Right forelimb (tissue), 1 donor: ENCODE measurements at places on chromosomes 13 and 19.

- no peak for DNase-seq
These were observed 2.6 kb downstream of the ADAT3 start for GRCh38 chr19:1907563-1908363.

DNA sequence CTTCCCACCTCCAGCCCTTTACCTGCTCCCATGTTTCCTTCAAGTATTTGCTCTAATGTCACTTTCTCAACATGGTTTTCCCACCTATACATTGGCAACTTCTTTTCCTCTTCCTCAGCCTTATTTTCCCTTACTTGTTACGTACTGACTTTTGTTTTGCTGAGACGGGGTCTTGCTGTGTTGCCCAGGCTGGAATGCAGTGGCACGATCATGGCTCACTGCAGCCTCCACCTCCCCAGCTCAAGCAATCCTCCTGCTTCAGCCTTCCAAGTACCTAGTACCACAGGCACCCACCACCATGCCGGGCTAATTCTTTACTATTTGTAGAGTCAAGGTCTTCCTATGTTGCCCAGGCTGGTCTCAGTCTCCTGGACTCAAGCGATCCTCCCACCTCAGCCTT is 5.0 kb downstream of the PRODH2 start:
- DNase-seq, result no peak

- DNase-seq, result peak; percentile 95
These were observed at the start of gene ZNF100 for GRCh38 chr19:21767065-21767800. Gene ZNF100, minus strand, starts transcription at chr19:21767579. Its CDS starts 150 bp downstream, at chr19:21767429.

DNA sequence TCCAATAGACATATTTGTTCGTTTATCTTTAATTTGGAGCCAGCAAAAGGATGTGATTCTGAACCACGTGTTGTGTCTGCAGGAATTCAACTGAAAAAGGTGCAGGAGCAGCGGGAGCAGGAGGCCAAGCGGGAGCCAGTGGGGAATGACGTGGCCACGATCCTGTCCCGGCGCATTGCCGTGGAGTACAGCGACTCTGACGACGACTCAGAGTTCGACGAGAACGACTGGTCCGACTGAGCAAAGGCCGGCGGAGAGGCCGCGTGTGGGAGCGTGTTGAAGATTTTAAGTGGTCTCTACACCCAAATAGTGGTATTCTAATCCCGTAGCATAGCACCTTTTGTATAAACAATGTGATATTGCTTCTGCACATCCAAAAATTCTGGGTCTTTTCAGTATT is 75.0 kb downstream of the GPR12 start:
- no peak for DNase-seq

- DNase-seq, result no peak
These were observed 2.2 kb upstream of the FCHO1 start for GRCh38 chr19:17748884-17749638.

DNA sequence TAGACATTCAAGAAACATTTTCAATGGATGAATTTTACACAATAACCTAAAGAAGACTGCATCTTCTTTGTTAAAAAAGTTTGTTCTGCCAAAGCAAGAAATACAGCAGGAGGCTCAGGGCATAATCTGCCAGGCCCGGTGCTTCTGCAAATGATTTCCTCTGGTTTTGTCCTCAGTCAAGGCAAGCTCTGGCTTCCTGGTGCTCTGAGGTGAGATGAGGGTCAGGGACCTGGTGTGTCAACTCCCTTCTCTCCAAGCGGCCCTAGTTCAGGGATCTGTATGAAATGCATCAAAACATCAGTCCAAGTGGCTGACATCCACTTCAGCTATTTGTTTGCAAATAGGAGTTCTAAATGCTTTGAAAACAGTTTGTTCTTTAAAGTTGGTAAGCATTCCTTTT is 31.6 kb downstream of the LACC1 start:
- no peak for DNase-seq

- no peak for DNase-seq
These were observed 410.9 kb upstream of the SPRY2 start for GRCh38 chr13:80751854-80752253.

DNA sequence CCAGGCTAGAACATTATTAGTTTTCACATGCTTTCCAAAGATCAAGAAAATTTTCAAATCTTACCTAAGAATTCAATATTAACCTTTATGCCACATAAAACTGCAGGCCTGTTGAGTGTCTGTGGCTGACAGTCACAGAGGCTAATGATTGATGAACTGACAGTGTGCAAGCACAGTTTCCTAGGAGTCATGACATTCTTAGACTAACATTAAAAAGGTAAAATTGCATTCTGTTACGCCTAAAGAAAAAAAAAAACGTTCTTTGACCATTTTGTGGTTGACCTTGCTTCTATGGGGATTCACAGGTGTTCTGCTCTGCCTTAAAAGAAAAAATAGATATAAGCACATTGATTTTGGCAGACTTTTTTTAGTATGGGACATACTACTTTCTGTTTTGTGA is 1776.2 kb downstream of the PCDH9 start:
- no peak for DNase-seq

GRCh38 chr13:40340368-40341095 is 325.9 kb downstream of the FOXO1 start:
- DNase-seq, result no peak

GRCh38 chr19:57406516-57407123 is 4.3 kb upstream of the ZNF17 start:
- peak; percentile 63 for DNase-seq

DNA sequence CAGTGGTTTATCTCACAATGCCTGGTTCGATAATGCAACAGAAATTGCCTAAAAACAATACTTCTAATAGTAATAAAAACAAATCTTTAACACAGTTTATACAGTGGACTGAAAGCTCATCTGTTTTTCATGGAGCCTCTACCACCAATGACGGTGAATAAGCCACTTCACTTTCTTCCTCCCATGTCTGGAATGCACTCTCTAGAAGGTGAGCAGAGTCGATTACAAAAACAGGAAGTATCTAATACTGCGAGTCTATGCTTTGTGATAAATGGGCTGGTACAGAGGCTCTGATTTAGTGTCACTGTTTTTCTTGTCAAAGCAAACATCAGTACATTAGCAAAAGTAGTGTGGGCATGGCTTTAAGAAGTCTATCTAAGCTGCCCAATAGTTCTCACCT is 1348.6 kb upstream of the SLC10A2 start:
- no peak for DNase-seq

DNA sequence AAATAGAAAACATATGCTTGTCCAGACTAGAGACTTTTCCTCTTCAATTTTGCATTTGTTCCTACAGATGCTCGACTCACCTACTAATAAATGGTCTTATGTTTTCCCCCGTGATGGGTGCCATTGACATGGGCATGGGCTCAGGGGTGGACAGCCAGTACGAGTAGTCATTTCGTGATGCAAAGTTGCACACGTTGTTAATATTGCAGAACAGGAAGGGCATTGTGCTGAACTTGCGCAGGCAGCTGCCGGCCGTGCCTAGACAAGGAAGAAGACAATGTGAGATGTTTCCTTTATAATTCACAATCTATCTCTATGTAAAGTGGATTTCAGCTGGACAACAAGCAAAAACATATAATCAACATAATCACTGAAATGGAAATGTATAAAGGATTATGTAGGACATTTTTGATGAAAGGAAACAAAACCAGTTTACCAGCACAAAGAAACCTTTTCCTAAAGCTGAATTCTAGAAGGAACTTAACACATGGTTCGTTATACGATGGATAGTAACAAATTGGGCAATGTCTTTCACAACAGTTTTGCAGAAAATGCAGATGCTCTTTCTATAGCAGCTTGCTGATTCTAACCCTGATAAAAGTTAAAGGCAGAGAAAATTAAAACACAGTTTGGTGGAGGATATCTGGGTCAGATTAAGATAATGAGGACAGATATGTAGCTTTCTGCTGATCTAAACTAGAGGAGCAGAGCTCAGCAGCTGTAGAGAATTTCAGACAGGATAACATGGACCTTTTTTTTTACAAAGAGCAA is 145.7 kb downstream of the COL4A1 start:
- no peak for DNase-seq

GRCh38 chr19:56562766-56563165 is 4.5 kb upstream of the ZNF470 start:
- DNase-seq, result no peak

DNA sequence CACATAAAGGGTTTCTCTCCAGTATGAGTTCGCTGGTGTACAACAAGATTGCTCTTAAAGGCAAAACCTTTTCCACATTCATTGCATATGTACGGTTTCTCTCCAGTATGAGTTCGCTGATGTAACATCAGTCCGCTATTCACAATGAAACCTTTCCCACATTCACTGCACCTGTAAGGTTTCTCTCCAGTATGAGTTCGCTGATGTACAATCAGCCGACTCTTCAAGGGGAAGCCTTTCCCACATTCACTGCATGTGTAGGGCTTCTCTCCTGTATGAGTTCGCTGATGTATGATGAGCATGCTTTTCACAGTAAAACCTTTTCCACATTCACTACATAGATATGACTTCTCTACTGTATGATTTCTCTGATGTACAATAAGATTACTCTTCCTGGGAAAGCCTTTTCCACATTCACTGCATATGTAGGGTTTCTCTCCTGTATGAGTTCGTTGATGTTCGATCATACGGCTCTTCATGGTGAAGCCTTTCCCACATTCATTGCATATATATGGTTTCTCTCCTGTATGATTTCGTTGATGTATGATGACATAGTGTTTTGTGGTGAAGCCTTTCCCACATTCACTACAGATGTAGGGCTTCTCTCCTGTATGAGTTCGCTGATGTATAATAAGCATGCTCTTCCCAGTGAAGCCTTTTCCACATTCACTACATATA is 6.0 kb upstream of the ZNF614 start:
- no peak for DNase-seq

- DNase-seq, result peak; percentile 64
These were observed 154.2 kb upstream of the KLF12 start for GRCh38 chr13:74288361-74288911.

DNA sequence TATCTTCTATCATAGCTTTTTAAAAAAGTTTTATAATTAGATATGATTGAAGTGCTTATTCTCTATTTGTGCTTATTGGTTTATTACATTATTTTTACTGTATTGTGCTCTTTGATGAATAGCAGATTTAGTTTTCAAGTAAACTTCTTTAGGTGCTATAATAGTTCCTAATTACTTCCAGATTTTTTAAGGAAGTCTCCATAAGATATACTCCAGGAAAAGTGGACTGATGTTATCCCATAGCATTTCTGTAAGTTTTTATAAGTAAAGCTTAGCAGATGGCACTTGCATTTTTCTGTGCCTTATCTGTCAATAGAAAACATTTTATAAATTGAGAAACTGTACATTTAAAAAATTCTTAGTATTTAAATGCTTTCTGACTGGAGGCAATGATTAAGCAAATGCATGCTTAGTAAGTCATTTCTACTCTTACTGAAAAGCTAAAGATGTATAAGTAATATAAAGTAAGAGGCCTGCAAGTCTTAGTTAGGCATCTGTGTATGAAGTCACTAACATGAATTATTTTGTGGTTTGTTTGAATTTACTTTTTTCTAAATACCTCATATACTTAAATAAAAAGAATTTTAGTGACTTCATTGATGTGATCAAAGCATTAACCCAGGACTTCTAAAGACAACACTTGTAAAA is 182.8 kb downstream of the MAB21L1 start:
- DNase-seq, result no peak

DNA sequence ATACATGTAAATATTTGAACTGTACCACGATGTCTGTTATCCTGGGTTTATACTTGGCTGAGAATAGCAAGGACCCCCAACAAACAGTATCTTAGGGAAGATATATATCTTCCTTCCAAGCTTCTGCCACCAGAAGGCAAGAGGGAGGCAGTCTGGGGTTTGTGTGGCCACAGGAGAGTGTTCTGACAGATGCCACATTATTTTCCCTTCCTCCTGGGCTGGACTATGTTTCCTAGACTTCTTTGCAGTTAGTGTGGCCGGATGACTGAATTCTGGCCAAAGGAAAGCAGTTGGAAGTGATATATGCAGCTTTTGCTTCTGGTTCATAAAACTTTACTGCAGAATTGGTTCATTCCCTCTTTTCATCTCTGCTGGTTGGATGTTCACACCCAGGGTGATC is 39.9 kb upstream of the TMTC4 start:
- no peak for DNase-seq

- no peak for DNase-seq
These were observed 1417.1 kb upstream of the ATXN8OS start for GRCh38 chr13:68690567-68690966.

DNA sequence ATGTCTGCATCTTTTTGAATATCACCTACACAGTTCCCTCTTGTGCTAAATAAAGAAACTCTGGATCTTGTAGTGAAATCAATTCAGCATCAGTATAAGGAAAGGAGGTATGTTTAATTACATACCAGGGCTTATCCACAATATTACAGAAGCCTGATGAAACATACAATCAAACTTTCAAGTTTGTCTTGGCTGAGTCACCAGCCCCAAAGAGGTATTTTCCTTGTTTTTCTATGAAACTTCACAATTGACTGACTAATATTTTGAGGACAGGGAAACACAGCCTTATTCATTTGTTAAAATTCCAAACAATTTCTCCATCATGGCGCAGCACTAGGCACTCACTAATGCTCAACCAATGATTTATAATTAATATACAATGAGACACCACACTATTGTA is 952.4 kb downstream of the PCDH17 start:
- DNase-seq, result no peak

GRCh38 chr13:88071371-88071770 is 400.2 kb downstream of the SLITRK5 start:
- no peak for DNase-seq

GRCh38 chr19:7851623-7852500 is 21.8 kb downstream of the EVI5L start:
- DNase-seq, result no peak

DNA sequence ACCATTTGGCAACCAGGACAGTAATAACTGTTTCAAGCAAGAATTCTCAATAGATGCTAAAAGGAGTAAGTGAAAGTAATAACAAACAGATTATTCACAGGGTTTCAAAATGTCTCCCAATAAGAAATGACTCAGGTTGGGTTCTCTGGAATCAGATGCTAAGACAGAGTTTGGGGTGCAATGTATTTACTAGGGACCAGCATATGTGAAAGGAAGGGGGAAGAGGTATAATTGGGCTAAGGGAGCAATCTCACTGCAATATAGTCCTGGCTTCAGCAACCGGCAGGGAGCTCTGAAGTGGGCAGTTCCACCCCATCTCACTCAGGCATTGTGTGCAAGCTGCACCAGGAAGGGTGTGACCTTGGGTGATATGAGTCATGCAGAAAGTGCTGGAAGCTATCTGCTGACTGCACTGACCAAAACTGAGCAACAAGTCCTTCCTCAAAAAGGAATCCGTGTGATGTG is 23.4 kb downstream of the ZDHHC20 start:
- DNase-seq, result no peak
